Type B pancreatic cell (in vitro differentiated cells): ENCODE measurements at places on chromosomes 7 and 10.

- peak overlapping the region; percentile 7 for H3K27ac ChIP-seq
- no peak for DNase-seq
Observed at GRCh38 chr7:24922099-24922773, 57.7 kb downstream of the OSBPL3 start.

DNA sequence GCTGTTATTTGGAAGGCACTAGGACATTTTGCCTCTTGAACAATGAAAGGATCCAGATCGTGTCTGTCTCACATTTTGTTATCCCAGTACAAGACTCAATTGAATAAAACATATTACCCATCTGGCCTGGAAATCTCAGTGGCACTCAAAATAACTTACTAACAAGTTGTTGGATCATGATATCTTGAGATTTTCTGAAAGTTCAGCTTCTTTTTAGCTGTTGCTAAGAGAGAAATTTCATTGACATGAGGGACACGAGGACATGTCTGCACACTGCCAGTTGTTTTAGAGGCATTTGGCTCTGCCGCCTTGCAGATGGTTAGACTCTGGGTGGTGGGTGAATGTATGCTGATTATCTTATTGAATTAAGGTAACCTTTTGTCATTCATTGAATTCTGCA is 41.0 kb downstream of the KAT6B start:
- DNase-seq: no peak
- H3K36me3 ChIP-seq: no peaks in the 10 kb centered on the region
- H3K27ac ChIP-seq: no peak overlapping the region
- peaks cover 5% of the 10 kb centered on the region for H3K4me1 ChIP-seq
- H3K4me3 ChIP-seq: no peak overlapping the region
- no peaks in the 10 kb centered on the region for H3K27me3 ChIP-seq

- peaks cover 56% of the 10 kb centered on the region for H3K4me1 ChIP-seq
- no peak for DNase-seq
- H3K36me3 ChIP-seq: no peaks in the 10 kb centered on the region
- peak overlapping the region; percentile 50 for H3K27ac ChIP-seq
Observed at GRCh38 chr10:72255977-72256729, 17.6 kb upstream of the DDIT4 start.

GRCh38 chr10:45373003-45373575 is 927 bp upstream of the ALOX5 start:
- H3K36me3 ChIP-seq: no peaks in the 10 kb centered on the region
- H3K4me3 ChIP-seq: peak overlapping the region; percentile 88
- no peak overlapping the region for H3K27ac ChIP-seq
- H3K4me1 ChIP-seq: peaks cover 4% of the 10 kb centered on the region
- no peak for DNase-seq

DNA sequence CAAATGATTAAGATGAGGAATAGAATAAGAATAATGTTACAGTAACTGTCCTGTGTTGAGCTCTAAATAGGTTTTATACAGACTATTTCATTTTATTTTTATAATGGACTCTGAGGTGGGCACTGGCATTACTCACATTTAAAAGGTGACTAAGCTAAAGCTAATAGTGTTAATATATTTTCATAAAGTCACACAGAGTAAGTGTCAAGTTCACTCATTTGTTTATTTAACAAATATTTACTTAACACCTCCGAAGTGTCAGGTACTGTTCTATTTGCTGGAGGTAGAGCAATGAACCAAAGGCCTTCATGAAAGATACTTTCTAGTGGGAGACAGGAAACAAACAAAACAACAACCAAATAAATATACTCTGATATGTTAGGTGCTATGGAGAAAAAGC is 44.0 kb downstream of the ASB4 start:
- H3K4me3 ChIP-seq: no peak overlapping the region
- no peak for DNase-seq
- H3K4me1 ChIP-seq: peaks cover 18% of the 10 kb centered on the region
- peaks cover 14% of the 10 kb centered on the region for H3K27me3 ChIP-seq
- H3K36me3 ChIP-seq: no peaks in the 10 kb centered on the region

DNA sequence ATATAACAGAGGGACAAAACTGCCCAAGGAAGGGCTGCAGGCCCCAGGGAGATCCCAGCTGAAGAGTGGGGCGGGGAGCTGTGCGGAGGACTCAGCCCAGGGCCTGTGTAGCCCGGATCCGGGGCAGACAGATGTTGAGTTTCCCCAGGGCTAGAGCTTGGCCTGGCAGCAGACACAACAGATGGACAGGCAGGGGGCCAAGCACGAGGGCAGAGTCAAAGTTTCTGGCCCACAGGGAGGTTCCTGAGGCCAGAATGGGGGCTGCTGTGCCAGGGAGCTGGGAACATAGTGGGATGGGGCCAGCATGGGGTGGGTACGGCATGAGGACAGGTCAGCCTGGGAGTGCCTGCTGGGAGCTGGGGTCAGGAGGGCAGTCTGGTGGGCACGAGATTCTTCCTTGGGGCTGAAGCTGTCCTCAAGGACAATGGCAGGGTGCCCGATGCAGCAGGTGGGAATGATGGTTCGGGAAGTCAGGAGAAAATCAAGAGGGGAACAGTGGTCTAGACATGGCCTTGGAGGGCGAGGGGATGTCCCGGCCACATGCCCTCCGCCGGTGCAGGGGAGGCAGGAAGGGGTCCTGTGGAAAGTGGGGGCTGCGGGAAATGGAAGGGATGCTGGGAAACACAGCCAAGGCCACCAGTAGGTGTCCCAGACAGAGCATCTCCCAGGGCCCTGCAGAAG is 519.1 kb upstream of the FOXK1 start:
- no peak overlapping the region for H3K4me3 ChIP-seq
- H3K27me3 ChIP-seq: no peaks in the 10 kb centered on the region
- no peak for DNase-seq
- H3K4me1 ChIP-seq: peaks cover 4% of the 10 kb centered on the region

GRCh38 chr10:133011882-133012281 is 69.5 kb upstream of the CFAP46 start:
- H3K27me3 ChIP-seq: no peaks in the 10 kb centered on the region
- H3K36me3 ChIP-seq: no peaks in the 10 kb centered on the region
- no peak overlapping the region for H3K27ac ChIP-seq

DNA sequence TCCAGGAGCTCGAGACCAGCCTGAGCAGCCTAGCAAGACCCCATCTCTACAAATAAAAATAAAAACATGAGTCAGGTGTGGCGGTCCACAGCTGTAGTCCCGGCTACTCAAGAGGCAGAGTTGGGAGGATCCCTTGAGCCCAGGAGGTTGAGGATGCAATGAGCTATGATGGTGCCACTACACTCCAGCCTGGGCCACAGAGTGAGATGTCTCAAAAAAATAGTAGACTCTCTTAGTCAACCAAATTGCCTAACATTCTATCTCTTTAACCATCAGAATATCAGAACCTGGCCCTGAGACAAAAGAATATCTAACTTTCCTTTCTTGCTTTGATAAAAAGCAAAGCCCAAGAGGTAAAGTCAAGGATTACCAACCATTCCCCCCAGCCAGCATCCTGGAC is 35.0 kb upstream of the CUX1 start:
- no peaks in the 10 kb centered on the region for H3K36me3 ChIP-seq
- H3K27ac ChIP-seq: no peak overlapping the region
- no peak overlapping the region for H3K4me3 ChIP-seq
- DNase-seq: no peak
- peaks cover 17% of the 10 kb centered on the region for H3K4me1 ChIP-seq

DNA sequence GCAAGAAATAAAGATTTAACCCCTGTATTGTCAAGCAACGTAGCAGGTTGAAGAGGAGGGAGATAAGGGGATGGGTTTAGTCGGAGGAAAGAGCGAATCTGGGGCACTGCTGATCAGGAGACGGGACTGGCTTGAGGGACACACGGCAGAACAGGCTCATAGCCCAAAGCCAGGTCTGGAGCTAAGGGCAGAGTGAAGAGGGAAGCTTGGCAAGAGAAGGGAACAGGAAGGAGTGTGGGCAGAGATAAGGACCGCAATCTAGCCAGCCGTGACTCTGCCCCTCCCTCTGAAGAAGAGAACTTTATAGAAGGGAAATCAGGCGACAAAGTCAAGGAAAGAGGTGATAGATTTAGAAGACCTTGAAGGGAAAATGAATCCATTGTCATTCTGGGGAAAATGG is 67.6 kb downstream of the CAV1 start:
- H3K4me3 ChIP-seq: peak overlapping the region; percentile 61
- no peak overlapping the region for H3K27ac ChIP-seq
- no peaks in the 10 kb centered on the region for H3K27me3 ChIP-seq

DNA sequence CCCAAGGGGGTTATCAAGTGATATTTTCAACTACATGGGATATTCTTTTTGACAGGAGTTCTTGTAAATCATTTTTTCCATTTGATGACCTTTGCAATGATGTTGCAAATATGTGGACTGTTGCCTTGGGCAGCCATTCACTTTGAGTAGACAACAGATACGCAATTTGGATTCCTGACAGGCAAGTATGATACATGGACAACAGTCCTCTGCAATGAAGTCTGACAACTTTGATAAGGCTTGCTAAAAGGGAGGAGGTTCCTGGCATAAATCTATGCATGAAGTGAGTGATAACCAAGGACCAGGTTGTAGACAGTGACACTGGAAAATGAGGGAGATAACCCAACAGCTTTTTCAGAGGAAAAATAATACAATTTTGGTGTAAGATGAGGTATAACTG is 17.7 kb downstream of the LRRD1 start:
- no peak for DNase-seq
- H3K27me3 ChIP-seq: peaks cover 4% of the 10 kb centered on the region
- H3K36me3 ChIP-seq: no peaks in the 10 kb centered on the region
- H3K4me3 ChIP-seq: no peak overlapping the region
- no peak overlapping the region for H3K27ac ChIP-seq

- H3K27me3 ChIP-seq: no peaks in the 10 kb centered on the region
- H3K27ac ChIP-seq: no peak overlapping the region
- H3K36me3 ChIP-seq: peaks cover 4% of the 10 kb centered on the region
Observed at GRCh38 chr10:112517451-112517862, 70.4 kb downstream of the VTI1A start.

DNA sequence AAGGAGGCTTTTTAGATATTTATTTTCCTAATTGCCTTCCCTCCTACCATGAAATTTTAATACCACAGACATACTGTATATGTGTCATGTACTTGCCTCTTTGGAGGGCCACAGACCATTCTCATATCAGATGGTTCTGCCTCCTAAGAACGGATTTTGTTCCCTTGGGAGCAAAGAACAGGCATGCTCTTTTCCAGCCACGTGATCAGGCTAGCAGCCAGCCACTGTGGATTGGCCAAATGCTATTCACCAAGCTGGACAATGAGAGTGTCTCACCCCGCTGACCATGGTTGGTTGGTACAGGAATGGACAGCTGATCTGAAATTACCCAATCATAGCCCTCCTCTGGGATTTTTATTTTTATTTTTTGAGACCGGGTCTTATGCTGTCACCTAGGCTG is 21.5 kb upstream of the CRHR2 start:
- H3K4me1 ChIP-seq: no peaks in the 10 kb centered on the region
- H3K27ac ChIP-seq: no peak overlapping the region
- H3K4me3 ChIP-seq: no peak overlapping the region
- peaks cover 29% of the 10 kb centered on the region for H3K27me3 ChIP-seq

DNA sequence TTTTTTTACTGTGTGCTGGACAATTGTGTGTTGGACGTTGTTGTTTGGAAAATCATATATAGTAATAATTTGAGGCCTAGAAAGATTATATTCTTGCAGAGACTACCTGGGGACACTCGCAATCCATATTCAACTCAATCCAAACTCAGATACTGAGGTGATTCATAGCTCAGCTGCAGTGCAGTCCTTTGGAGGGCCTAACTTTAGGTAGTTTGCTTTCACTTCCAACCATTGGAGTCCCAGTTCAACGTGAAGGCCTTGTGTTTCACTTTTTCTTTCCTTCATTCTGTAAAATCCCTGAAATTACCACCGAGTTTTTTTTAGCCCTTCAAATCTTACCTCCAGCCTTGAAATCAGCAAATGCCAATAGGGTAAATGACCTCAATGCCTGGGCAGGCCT is 32.3 kb downstream of the ATRNL1 start:
- H3K4me3 ChIP-seq: no peak overlapping the region
- no peaks in the 10 kb centered on the region for H3K36me3 ChIP-seq

- H3K36me3 ChIP-seq: no peaks in the 10 kb centered on the region
- H3K27ac ChIP-seq: no peak overlapping the region
- peak overlapping the region; percentile 3 for H3K4me3 ChIP-seq
- peaks cover 4% of the 10 kb centered on the region for H3K27me3 ChIP-seq
Observed at GRCh38 chr10:78740976-78741915, 327.5 kb upstream of the ZMIZ1 start.
